ENCODE measurements at places on chromosomes 6 and 20.

GRCh38 chr6:139519571-139520031, 145.2 kb upstream of the CITED2 start:
- no peak for DNase-seq

GRCh38 chr6:37625591-37626374, 71.9 kb downstream of the MDGA1 start:
- no peak for DNase-seq

GRCh38 chr20:20103486-20103885, 51.2 kb downstream of the CFAP61 start:
- DNase-seq, result no peak

DNA sequence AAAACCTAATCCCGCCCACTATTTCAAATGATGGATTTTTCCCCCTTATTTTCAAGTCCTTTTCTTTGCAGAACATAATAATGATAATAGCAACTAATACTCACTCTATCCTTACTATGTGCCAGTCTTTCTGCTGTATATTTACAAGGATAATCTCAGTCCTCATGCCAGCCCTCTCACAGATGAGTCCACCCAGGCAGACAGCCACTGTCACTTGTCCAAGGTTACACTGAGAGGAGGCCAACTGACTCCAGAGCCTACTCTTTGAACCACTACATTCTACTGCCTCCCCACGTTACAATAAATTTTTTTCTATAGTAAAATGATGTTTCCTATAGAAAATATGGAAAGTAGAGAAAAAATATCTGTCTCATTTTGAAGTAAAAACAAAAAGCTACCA, 30.9 kb downstream of the ELOVL5 start:
- DNase-seq, result no peak

DNA sequence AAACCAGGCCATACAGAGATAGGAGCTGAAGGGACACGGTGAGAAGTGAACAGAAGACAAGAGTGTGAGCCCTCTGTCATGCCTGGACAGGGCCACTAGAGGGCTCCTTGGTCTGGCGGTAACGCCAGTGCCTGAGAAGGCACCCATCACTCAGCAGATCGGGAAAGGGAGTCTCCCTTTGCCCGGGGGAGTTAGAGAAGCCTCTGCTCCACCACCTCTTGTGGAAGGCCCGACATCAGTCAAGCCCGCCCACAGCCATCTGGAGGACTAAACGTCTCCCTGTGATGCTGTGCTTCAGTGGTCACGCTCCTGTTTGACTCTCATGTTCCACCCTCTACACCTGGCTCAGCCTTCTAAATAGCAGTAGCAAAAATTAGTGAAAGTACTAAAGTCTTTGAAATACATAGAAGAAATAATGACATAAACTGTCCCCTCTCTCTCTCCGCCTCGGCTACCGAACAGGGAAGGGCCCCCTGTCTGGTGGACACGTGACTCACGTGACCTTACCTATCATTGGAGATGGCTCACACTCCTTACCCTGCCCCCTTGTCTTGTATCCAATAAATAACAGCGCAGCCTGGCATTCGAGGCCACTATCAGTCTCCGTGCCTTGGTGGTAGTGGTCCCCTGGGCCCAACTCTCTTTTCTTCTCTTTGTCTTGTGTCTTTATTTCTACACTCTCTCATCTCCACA, 66.7 kb downstream of the RPP21 start:
- DNase-seq, result no peak

GRCh38 chr20:36720510-36720909, 25.4 kb downstream of the NDRG3 start:
- no peak for DNase-seq

DNA sequence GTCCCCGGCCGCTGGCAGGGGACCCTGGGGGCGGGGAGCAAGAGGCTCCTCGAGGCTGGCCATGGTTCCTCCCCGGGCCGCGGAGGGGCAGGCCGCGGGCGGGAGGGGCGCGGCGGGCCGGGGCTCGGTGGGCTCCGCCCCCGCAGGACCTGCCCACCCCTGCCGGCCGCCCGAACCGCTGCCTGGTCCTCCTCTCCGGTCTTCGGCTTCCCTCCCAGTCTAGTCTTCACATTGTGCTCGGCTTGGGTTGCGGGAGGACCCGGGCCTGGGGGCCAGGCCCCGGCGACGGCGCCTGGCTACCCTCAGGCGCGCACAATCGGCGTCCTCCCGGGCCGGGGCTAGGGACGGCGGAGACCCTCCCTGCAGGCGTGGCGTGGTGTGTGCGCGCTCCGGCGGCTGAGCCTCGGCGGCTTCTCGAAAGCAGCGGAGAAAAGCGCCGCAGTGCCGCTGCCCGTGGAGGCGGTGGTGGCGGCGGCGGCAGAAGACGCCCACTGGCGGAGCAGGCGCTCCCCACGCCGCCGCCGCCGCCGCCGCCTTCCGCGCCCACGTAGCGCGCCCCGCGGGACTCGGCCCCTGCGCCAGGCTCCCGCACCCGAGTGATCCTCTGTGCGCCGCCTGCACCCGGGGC, at the start of gene PDE10A:
Gene PDE10A, minus strand, starts transcription at position 493 of the 628 bp plus-strand sequence. Its CDS starts 430 bp downstream, at position 63.
- no peak for DNase-seq

GRCh38 chr6:108228416-108228815, 32.4 kb downstream of the SNX3 start:
- no peak for DNase-seq

GRCh38 chr6:166204852-166205650, 37.4 kb upstream of the TBXT start:
- no peak for DNase-seq

GRCh38 chr6:135475292-135475886, 22.2 kb downstream of the AHI1 start:
- no peak for DNase-seq

DNA sequence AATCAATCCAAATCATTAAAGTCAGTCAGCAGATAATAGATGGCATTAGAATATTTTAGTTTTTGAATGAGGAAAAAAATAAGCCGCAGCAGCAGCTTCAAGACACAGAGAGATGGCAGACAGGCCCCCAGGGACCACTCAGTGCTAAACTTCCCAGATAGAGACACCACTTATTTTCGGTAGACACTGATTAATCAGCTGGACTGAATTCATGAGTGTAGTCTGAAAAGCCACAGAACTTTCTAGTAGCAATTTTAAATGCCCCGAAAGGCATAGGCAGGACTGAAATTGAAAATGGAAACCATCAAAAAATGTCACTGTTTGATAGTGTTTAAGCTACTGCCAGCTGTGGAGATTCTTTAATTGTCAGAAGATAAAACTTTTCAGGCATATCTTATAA, 3.1 kb upstream of the CLDN20 start:
- DNase-seq, result no peak

- DNase-seq, result peak; percentile 49
These were observed 130.0 kb downstream of the ERMARD start for GRCh38 chr6:169881398-169881797.

All from vagina (tissue), 2 donors.